ENCODE measurements at places on chromosomes 5 and 9.

DNA sequence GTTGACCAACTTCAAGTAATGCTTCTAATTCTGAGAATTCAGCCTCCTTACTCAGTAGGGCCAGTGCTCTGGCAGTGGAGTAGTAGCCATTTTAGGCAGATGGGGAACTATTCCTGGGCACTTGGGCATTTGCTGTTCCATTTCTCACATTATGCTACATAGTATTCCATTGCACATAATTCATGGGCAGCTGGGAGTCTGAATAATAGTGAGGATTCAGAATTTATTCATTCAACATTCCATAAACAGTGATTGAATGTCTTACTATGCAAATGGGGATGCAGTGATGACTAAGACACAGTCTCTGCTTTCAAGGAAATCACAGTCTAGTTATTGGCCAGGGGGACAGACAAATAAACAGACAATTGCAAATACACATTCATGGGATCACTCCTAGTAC lies 301.0 kb upstream of the KCNN2 start:
- no peak for DNase-seq

DNA sequence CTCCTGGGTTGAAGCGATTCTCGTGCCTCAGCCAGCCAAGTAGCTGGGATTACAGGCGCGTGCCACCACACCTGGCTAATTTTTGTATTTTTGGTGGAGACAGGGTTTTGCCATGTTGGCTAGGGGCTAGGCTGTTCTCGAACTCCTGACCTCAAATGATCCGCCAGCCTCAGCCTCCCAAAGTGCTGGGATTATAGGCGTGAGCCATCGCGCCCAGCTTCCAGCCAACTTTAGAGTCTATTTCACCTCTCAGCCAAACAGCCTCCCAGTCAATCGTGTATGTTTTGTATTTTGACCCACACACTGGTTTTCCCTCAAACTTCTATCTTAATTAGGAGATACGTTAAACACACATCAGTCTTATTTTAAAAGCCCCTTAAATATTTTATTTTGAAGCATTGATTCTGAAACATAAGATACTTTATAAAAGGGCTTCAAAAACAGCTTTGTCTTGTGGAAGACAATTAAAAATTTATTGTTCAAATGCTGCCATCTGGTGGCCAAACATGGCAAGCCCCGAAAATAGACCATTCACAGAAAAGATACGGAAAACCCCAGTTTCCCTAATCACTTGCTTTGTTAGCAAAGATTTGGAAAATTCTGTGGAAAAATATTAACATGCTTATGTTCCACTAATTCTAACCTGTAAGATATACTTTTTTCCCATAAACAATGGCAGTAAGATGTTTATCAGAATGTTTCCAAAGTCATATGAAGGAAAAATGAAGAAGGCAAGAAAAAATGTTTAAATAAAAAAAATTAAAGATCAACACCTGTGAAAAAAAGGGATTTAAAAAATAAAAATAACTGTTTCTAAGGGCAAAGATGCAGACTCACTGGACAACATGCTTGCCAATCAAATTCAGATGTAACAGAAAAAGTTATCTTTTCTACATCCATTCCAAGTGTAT lies 33.1 kb downstream of the APTX start:
- peak; percentile 54 for DNase-seq

DNA sequence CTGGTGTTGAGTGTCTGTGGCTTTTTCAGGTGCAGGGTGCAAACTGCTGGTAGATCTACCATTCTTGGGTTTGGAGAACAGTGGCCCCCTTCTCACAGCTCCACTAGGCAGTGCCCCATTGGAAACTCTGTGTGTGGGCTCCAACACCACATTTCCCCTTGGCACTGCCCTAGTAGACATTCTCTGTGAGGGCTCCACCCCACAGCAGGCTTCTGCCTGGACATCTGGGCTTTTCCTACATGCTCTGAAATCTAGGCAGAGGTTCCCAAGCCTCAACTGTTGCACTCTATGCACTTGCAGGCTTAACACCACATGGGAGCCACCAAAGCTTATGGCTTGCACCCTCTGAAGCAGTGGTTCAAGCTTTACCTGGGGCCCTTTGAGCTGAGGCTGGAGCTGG lies 80.9 kb downstream of the BARX1 start:
- no peak for DNase-seq

DNA sequence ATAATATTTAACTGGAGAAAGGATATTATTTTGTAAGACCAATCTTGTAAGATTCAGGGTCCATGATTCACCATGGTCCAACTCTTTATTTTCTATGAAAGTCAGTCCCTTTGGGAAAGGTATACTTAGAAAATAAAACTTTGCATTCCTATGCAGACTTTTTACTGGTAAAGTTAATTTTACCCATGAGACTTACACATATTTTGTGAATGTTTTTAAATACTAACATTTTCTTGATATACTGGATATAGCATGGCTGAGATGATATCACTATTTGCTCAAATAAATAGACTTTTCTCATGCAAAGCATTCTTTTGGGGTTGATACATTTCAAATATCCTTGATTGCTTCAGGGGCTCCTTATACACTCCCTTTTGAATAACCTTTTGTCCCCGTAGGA lies 512.1 kb downstream of the MAN2A1 start:
- DNase-seq: no peak

DNA sequence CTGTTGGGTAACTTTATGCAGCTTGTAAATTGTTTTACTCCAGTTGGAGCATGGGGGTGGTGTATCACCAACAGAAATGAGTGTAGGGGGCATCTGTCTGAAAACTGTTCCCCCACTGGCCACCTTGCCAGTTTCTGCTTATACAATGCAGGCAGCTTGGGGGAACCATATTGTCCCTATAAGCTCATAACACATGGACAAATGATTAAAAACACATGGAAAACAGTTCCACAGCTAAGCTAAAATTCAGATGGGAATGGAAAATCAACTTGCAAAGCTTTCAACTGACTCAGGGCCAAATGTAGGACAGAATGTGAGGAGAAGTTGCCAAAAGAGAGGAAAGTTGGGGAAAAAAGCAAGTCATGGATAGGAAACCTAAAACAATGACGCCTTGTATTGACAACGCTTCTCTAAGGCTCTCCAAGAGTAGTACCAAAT lies 7.9 kb upstream of the CER1 start:
- DNase-seq: no peak

GRCh38 chr9:83937861-83938455 lies 16.7 kb upstream of the KIF27 start:
- DNase-seq: peak; percentile 57

- DNase-seq: no peak
Measured at GRCh38 chr5:72377910-72378638, 57.9 kb downstream of the PTCD2 start.

GRCh38 chr5:60945813-60946187 lies 795 bp downstream of the NDUFAF2 start:
- peak; percentile 24 for DNase-seq

- DNase-seq: no peak
Measured at GRCh38 chr5:170538696-170539586, 35.1 kb downstream of the KCNIP1 start.

DNA sequence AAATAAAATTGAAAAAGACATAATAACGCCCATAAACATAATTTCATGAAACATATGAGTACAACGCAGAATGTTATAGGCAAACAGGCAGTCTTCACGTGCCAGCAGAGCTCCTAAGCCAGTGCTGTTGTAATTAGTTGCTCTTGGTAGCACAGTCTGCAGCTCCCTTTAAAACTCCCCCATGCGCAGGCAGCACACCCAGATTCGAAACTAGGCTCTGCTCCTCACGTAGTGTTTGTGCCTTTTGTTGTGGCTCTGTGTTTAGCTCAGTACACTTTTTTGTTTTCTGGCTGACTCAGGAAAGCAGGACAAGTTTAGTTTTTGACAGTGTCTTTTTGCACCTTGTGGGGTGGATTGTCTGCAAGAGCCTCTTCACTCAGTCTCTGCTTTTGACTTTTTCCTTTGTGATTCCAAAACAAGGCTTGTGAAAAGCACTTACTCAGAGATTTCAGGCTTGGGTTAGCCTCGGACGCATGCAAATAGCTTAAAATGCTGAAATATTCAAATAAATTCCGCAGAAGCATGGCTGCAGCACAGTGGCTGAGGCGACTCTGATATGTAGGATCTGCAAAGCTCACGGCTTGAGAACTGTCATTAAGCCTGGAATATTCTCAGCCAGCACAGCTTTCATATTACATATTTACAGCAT lies 113.6 kb downstream of the IRX1 start:
- no peak for DNase-seq

DNA sequence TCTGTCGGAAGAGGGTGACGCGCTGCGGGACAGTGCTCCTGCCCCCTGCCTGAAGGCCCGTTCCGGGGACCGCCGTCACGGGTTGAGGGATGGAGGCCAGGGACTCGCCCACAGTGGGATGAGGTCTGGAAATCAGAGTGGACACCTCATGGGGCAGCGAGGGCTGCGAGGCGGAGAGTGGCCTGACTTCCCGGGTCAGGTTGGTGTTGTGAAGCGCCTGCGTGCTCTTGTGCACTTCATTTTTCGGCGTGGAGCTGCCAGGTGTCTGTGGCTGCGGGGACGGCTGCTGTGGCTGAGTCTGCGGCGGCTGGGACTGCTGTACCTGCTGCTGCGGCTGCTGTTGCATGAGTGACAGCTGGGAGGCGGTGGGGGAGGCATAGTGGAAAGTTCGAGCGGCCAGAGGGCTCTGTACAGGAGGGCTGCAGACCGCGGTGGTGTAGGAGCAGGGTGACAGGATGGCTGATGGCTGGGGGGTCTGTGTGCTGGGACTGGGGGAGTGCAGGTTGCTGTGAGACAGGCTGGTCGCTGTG lies 434.1 kb downstream of the HCN1 start:
- no peak for DNase-seq

GRCh38 chr9:224582-225520 lies 10.2 kb downstream of the DOCK8 start:
- no peak for DNase-seq

Measured in GM13976 (cell line).